Stimulated activated CD8-positive, alpha-beta memory T cell treated with anti-CD3 and anti-CD28 coated beads, Interleukin-2, amount 100 ng/mL, for 1 hour (primary cell): ENCODE measurements at places on chromosomes 6 and 20.

- no peak for DNase-seq
Observed at GRCh38 chr6:106442395-106442794, 81.9 kb downstream of the CRYBG1 start.

DNA sequence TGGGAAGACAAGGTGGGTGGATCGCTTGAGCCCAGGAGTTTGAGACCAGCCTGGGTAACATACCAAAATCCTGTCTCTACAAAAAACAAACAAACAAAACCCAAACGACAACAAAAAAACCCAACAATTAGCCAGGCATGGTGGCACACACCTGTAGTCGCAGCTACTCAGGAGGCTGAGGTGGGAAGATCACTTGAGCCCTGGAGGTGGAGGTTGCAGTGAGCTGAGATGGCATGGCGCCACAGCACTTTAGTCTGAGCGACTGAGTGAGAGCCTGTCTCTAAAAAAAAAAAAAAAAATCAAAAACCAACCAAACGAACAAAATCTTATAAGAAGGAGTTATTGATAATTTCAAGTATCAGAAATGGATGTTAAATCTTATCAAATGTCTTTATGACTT lies 114.9 kb downstream of the CDH26 start:
- DNase-seq: no peak

GRCh38 chr6:84836366-84836765 lies 72.0 kb upstream of the TBX18 start:
- DNase-seq: no peak

DNA sequence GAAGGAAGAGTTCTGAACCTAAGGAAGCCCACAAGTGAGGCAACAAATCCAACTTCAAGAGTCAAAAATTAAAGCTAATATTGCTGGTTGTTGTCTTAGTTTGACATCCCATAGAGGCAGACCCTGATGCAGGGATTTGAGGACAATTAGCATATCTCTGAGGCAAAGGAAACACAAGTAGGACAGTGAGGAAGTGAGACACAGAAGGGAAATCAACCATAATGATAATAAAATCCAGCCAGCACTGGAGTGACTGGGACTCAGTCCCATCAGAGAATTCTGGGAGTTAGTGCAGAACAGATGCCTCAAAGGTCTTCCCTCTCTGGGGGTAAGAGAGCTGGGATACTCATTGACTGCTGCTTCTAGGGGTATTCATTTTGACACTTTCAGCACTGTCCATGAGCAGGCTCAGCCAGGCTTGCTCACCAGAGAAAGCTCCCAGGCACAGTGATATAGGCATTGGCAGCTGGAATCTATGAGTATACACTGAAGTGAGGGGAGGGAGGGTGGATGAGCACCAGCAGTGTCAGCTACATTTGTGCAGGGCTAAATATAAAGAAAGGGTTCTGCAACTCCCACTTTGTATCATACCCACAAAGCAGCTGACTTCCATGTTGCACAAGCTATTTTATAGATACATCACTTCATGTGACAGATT lies 43.4 kb upstream of the SPTLC3 start:
- no peak for DNase-seq

- no peak for DNase-seq
Observed at GRCh38 chr6:156933201-156934068, 156.3 kb downstream of the ARID1B start.

- DNase-seq: no peak
Observed at GRCh38 chr20:46339037-46339436, 30.7 kb upstream of the CDH22 start.

DNA sequence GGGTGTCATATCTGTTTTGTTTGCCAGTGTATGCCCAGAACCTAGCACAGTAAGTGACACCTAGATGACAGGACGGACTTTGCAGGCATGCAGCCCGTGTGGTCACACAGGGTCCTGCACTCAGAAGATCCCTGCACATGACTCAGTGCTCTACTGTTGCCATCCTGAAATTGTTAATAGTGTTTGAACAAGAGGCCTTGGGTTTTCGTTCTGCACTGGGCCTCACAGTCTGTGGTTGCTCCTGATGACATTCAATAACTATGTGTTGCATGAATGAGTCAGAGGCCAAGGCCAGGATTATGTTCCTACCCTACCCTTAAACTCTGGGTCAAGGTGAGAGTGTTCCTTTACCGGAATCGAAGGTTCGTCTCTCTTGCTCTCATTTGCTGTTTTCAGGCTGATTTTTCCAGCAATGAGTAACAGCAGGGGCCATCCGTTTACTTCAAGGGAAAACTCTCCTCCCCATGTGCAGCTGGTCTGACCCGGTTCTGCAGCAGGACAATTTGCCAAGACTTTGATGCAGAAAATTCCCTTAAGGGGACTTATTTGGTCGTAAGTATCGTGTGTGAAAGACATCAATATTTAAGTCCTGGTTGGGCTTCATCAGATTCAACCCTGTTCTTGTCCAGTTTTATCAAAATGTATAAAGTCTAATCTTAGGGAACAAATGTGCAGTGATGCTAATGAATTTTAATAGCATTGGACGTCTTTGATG lies 13.0 kb upstream of the PFDN4 start:
- no peak for DNase-seq

DNA sequence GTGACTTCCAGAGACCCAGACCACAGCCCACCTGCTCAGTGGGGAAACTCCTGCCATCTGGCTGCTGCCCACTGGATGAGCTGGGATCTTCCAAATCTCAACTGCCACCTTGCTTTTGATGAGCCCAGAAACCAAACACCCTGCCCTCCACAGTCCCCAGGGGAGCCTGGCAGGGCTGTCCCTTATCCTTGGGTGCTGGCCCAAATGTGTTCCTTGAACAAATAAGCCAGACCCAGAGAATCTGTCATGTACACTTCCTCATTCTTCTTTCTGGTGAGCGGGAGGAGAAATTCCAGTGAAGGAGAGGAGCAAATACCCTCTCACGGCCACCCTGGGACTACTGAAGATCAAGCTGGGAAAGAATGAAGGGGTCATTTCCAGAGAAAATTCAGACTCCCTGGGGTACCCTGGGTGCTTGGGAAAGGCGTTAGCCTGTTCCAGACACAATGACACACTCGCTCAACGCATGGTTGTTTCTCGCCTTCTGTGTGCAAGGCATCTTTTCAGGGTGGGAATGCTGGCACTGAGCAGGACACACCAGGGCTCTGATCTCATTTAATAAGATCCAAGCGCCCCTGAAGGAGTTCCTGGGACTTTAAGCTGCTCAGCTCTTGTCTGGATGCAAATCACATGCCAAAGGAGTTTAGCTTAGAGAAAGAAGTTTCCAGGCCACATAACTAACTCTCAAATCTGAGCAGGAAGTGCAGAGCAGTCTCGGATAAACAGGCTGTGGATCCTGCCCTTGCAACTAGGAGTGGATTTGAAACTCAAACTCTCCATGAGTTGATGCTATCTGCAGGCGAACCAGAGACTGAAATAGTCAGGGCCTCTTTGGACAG lies 38.5 kb downstream of the PXDC1 start:
- DNase-seq: no peak

DNA sequence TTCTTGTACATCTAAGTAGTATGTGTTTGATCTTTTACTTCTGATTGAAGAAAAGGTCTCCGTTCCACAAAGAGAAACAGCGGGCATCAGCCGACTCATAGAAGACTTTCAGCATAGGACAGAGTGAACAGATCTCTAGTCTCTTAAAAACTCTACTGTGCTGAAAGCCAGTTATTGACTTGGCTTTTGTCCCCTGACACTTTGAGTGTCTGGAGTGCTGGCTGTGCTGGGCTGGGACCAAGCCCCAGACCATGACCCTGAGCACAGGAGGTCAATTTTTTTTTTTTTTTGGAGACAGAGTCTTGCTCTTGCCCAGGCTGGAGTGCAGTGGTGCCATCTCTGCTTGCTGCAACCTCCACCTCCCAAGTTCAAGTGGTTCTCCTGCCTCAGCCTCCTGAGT lies 27.8 kb downstream of the MYBL2 start:
- no peak for DNase-seq

GRCh38 chr20:59207742-59208357 lies 44.2 kb downstream of the ZNF831 start:
- DNase-seq: peak; percentile 70

DNA sequence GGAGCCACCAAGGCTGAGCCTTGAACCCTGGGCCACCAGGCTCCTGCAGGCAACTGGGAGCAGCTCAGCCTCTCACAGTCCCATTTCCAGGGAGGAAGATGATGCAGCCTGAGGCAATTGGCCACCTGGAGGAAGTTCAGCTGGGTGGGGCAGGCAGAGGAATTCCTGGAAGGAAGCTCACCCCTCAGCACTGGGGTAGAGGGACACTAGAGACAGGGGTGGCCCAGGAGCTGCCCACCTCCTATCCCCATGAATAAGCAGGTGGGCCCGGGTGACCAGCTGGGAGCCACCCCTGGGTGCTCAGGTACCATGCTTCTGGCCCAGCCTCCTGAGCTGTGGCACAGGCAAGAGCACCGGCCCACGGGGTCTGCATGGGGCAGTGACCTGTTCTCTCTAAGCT lies 3.6 kb upstream of the HSPA12B start:
- DNase-seq: no peak

DNA sequence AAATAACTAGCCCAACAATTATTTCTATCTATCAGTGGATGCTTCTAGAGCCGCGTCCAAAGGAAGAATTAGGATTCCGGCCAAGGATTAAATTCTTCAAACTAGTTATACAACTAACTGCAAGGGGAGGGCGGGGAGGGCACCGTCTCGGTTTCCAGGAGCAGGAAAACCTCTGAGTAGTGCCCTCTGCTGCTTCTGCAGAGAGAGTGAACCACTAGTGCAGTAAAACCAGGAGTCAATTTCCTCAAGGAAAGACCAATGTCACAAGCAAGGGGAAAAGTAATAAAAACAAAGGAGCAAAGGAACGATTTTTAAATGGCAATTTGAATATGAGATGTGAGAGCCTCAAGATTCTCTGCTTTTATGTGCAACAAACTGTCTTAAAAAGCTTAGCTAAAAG lies 16.5 kb upstream of the UBE2J1 start:
- no peak for DNase-seq

DNA sequence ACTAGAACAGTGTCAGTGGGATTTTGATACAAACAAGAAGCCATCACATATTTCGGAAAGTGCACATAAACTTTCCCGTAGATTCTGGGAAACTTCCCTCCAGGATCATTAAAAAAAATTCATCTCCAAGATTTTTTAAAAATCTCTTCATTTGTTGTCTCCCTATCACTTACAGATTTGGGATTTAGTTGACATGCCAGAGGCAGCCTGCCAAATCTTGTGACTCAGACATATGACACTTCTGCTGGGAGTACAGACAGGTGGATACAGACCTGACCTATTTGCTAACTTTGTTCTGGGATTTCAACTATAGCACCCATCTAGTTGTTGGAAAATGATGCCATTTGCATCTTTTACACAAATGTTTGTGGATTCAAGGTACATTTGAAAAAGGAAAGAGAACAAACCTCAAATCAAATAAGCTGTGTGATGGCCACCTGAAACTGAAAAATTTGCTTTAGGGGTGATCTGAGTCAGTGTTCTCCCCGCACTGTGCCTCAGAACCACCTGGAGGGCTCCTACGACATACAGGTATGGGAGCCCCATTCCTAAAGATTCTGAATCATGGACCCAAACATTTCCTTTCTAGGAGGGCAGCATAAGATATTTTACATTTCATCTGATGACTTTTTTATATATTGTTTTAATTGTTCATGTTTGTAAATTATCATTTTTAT lies 21.9 kb upstream of the CD2AP start:
- no peak for DNase-seq

GRCh38 chr6:24322924-24323323 lies 34.9 kb downstream of the DCDC2 start:
- DNase-seq: no peak

GRCh38 chr20:61776491-61777075 lies 289.1 kb downstream of the TAF4 start:
- no peak for DNase-seq

DNA sequence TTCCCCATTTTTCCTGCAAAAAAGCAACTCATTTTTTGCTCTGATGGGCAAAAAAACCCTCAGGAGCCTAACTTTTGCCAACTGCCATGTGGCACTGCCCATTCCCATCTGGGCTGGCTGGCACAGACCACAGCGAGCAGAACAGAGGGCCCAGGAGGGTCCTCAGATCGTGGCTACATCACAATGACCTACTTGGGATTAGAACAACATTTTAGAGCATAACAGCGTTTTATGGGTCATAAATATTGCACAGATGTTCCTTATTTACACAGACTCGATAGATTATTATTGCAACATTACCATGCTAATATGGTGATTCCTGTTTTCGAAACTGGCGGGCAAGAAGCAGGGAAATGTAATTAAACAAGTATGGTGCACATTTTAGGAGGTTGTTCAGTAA lies 28.0 kb downstream of the PTPRT start:
- DNase-seq: no peak

DNA sequence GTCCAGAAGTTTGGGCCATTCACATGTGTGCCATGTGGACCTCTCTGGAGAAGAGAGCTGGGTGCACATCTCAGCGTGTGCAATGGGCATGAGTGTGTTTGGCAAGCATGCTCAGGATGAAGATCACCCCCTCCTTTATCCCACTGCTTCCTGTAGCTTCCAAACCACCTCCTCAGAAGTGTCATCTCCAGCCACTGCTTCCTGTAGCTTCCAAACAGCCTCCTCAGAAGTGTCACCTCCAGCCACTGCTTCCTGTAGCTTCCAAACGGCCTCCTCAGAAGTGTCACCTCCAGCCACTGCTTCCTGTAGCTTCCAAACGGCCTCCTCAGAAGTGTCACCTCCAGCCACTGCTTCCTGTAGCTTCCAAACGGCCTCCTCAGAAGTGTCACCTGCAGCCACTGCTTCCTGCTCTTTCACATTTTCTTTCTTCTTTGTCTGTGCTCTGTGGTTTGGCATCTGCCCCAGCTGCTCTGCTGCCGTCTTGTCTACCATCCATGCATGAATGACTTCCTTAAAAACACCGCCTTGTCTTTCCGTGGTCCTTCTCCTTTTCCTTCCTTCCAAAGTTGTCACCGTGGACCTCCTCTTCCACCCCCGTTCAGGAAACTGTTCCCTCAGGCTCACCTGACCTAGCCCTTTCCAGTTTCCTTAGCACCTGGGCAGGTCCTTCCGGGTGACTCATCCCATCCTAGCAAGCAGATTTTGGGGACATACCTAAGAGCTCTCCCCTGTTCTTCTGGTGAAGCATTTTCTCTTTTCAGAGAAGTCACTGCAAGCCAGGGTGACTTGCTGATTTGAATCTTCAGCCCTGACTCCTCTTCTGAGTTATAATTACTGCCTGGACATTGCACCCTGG lies 43.5 kb upstream of the TIAM2 start:
- DNase-seq: no peak

- no peak for DNase-seq
Observed at GRCh38 chr6:156971153-156971885, 194.1 kb downstream of the ARID1B start.

- DNase-seq: no peak
Observed at GRCh38 chr6:43760210-43761168, 9.5 kb upstream of the VEGFA start.

DNA sequence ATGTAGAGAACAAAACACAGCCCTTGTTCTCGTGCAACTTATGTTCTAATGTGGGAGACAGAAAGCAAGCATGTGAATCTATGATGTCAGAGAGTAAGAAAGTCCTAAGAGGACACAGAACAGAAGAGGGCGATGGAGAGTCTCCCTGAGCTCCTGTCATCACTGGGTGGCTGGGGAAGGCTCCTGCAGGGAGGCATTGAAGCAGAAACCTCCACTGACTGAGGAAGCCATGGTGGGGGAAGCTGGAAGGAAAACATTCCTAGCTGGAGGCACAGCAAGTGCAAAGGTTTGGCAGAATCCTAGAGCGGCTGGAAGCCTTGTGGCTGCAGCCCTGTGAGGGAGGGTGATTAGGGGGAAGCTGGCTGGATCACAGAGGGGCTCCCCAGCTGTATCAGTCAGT lies 248.0 kb downstream of the CDH26 start:
- DNase-seq: no peak
